ENCODE measurements at places on chromosomes 3 and 15.

DNA sequence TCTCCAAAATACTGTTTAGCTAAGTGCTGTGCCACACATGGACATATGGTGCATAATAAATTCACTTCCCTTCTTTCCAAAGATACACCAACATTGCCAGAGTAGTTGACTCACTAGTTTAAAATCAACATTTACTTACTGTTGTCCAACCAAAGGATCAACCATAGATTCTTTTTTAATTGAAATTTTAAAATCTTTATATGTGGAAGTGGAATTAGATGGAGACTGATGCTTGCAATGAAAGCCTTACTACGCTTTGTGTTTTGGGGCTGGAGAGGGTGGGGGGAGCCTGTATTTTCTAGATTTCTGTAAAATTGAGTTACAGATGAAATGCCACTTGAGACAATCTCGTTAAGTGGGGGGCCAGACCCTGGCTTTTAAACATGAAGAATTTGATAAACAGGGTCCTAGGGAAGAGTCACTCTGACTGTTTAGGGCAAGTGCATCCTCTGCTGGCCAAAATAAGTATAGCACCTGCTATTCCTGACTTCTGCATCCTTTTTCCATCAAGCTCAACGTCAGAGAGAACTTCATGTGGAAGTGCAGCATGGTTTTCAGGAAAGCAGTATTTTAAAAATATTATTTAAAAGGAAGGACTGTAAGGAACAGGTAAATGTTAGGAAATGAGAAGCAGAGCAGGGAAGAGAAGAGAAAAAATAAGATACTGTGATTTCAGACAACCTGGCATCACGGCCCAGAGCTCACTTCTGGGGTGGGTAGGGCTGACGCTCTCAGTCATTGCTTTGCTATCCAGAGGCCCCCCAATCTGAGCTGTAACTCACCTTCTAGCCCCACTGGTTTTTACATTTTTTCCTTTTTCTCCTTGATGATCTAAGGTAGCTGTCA, 76.7 kb downstream of the BOC start:
- DNase-seq = no peak

GRCh38 chr3:8937064-8938020, 25.9 kb downstream of the RAD18 start:
- DNase-seq = no peak

DNA sequence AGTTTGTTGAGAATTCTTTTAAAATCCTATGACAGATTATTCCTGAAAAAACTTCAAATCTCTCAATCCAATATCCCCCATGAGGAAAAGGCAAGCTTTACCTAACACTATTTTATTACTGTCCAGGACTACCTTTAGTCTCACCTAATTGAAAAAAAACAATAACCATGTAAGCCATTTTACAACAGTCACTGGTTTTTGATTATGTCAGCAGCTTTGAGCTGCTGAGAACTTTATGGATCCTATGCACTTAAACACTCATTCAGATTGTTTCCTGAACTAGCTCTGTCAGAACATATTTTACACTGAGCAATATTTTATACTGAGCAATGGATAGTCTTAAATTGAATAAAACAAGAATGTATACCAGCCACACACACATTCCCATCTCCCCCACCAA, 79.9 kb downstream of the ZBBX start:
- no peak for DNase-seq

DNA sequence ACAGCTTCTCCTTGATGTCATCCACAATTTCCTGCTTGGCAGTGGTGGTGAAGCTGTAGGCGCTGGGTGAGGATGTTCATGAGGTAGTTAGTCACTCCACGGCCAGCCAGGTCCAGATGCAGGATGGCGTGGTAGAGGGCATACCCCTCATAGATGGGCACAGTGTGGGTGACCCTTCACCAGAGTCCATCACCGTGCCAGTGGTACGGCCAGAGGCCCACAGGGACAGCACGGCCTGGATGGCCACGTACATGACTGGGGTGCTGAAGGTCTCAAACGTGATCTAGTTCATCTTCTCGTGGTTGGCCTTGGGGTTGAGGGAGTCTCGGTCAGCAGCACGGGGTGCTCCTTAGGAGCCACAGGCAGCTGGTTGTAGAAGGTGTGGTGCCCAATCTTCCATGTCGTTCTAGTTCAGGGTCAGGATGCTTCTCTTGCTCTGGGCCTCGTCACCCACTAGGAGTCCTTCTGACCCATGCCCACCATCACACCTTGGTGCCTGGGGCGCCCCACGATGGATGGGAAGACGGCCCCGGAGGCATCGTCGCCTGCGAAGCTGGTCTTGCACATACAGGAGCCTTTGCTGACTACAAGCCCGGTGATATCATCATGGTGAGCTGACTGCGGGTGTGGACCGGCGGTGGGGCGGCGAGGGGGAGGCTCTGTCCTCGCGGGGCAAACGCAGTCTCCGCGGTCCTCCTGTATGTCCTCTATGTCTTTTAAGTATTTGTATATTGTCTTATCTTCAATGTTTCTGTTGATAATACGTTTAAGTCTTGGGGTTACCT, 1119.0 kb downstream of the NAALADL2 start:
- DNase-seq = no peak

- no peak for DNase-seq
Measured at GRCh38 chr3:46503200-46503874, 5.6 kb downstream of the RTP3 start.

Data from H1 (cell line).